ENCODE measurements at places on chromosomes 3 and 15.

GRCh38 chr3:158509891-158510290 lies 61.1 kb upstream of the MLF1 start:
- H3K4me1 ChIP-seq: no peaks in the 10 kb centered on the region
- H3K36me3 ChIP-seq: no peaks in the 10 kb centered on the region
- no peak overlapping the region for H3K27ac ChIP-seq
- no peak overlapping the region for H3K4me3 ChIP-seq
- no peaks in the 10 kb centered on the region for H3K27me3 ChIP-seq

GRCh38 chr15:42137461-42138261 lies 18.8 kb downstream of the PLA2G4F start:
- no peak overlapping the region for H3K27ac ChIP-seq
- no peak overlapping the region for H3K4me3 ChIP-seq
- H3K4me1 ChIP-seq: no peaks in the 10 kb centered on the region
- DNase-seq: no peak

GRCh38 chr3:6216135-6217026 lies 644.5 kb upstream of the GRM7 start:
- H3K4me1 ChIP-seq: no peaks in the 10 kb centered on the region
- H3K36me3 ChIP-seq: no peaks in the 10 kb centered on the region
- DNase-seq: no peak

DNA sequence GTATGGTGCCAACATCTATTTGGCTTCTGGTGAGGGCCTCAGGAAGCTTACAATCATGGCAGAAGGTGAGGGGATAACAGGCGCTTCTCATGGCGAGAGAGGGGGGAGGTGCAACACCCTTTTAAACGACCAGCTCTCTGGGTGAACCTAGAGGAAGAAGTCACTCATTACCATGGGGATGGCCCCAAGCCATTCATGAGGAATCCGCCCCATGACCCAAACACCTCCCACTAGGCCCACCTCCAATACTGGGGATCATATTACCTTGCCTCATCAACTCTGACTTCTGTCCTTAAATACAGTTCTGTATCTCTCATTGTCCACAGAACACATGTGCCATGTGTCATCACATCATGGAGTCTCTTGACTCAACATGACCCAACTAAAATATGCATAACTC lies 37.5 kb upstream of the CLRN1 start:
- DNase-seq: no peak
- no peak overlapping the region for H3K4me3 ChIP-seq
- no peaks in the 10 kb centered on the region for H3K27me3 ChIP-seq
- no peak overlapping the region for H3K27ac ChIP-seq
- no peaks in the 10 kb centered on the region for H3K4me1 ChIP-seq

GRCh38 chr3:10929978-10930665 lies 62.4 kb upstream of the SLC6A1 start:
- H3K27me3 ChIP-seq: peaks cover 31% of the 10 kb centered on the region
- no peaks in the 10 kb centered on the region for H3K4me1 ChIP-seq
- no peak overlapping the region for H3K4me3 ChIP-seq
- no peaks in the 10 kb centered on the region for H3K36me3 ChIP-seq
- H3K27ac ChIP-seq: no peak overlapping the region
- no peak for DNase-seq

DNA sequence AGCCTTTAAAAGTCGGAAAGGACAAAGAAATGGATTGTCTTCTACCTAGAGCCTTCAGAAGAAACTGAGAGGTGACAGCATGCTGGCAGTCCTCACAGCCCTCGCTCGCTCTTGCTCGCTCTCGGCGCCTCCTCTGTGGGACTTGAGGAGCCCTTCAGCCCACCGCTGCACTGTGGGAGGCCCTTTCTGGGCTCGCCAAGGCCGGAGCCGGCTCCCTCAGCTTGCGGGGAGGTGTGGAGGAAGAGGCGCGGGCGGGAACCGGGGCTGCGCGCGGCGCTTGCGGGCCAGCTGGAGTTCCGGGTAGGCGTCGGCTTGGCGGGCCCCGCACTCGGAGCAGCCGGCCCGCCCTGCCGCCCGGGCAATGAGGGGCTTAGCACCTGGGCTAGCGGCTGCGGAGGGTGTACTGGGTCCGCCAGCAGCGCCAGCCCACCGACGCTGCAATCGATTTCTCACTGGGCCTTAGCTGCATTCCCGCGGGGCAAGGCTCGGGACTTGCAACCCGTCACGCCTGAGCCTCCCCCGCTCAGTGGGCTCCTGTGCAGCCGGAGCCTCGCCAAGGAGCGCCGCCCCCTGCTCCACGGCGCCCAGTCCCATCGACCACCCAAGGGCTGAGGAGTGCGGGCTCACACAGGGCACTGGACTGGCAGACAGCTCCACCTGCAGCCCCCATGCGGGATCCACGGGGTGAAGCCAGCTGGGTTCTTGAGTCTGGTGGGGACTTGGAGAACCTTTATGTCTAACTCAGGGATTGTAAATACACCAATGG lies 953.8 kb upstream of the GBE1 start:
- H3K27me3 ChIP-seq: no peaks in the 10 kb centered on the region
- H3K36me3 ChIP-seq: no peaks in the 10 kb centered on the region
- H3K4me3 ChIP-seq: no peak overlapping the region
- no peak for DNase-seq
- no peak overlapping the region for H3K27ac ChIP-seq

DNA sequence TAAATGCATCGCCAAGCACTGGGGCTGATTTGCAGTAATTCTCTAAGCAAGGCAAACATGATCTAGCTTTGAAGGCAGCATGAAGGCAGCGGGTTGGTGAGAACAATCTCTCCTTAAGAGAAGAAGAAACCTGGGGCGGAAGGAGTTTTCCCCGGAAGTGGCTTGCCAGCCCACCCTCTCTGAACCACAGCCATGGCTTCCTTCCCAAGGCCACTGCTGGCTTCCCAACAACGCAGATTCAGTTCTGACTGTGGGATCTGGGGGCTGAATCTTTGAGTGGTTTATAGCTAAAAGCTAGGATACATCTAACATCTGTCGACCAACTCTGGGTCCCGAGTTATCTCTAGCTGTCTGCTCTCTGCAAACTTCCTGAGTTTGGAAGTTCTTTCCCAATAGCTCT lies 4.3 kb upstream of the CPN2 start:
- no peak overlapping the region for H3K4me3 ChIP-seq
- no peaks in the 10 kb centered on the region for H3K36me3 ChIP-seq
- H3K27ac ChIP-seq: no peak overlapping the region
- no peaks in the 10 kb centered on the region for H3K4me1 ChIP-seq
- DNase-seq: no peak

- no peaks in the 10 kb centered on the region for H3K27me3 ChIP-seq
- no peaks in the 10 kb centered on the region for H3K36me3 ChIP-seq
- no peak overlapping the region for H3K27ac ChIP-seq
- DNase-seq: no peak
- H3K4me3 ChIP-seq: no peak overlapping the region
These were observed 23.3 kb downstream of the AKAP13 start for GRCh38 chr15:85403745-85404144.

- H3K27ac ChIP-seq: no peak overlapping the region
- peaks cover 18% of the 10 kb centered on the region for H3K36me3 ChIP-seq
- no peaks in the 10 kb centered on the region for H3K27me3 ChIP-seq
- H3K4me3 ChIP-seq: no peak overlapping the region
- H3K4me1 ChIP-seq: peaks cover 6% of the 10 kb centered on the region
These were observed 38.0 kb upstream of the RSL24D1 start for GRCh38 chr15:55234800-55235104.

DNA sequence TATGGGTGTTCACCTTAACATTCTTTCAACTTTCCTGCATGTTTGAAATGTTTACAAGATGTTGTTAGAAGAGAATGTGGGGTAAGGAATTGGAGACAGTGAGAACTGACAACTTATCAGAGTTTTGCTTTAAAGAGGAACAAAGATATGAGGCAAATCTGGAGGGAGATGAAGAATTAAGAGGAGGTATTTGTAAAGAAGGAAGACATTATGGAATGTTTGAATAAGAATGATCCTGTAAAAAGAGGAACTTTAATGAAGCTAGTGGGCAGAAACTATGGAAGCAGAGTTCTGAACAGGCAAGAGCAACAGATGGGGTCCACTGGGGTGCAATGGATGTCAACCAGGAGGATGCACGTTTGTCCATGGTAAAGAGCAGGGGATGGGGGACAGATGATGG lies 27.7 kb downstream of the PLD1 start:
- no peaks in the 10 kb centered on the region for H3K36me3 ChIP-seq
- DNase-seq: no peak
- no peaks in the 10 kb centered on the region for H3K4me1 ChIP-seq
